Stimulated activated CD4-positive, alpha-beta T cell treated with anti-CD3 and anti-CD28 coated beads, Interleukin-1b, Interleukin-23, amount 100 ng/mL, for 1 hour (primary cell): ENCODE measurements at places on chromosomes 4 and X.

DNA sequence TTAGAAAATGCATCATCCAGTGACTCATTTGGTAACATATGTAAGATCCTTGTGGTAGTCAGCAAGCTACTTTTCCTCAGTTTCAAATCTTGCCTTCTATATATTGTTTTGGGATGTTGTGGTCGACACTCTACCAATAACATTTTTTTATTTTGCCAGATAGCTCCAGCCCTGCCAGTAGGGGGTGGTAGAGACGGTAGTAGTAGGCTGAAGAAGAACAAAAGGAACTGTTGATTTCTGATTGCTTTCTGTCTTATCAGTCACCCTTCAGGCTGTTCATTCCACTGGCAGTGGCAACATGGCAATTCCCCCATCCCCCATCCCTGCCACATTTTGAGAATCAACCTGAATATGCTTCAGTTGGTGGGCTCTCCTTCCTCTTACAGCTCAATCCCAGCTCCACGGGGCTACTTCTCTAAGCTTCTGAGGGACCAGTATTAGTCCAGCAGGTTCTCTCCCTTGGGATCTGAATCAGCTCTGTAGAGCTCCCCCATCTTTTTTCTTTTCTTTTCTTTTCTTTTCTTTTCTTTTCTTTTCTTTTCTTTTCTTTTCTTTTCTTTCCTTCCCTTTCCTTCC is 171.5 kb upstream of the VEGFC start:
- no peak for DNase-seq

- DNase-seq, result no peak
Measured at GRCh38 chr4:141004823-141005222, 128.4 kb downstream of the RNF150 start.

GRCh38 chr4:47075262-47075661 is 43.9 kb downstream of the GABRB1 start:
- DNase-seq, result no peak

- no peak for DNase-seq
Measured at GRCh38 chr4:86963697-86964096, 28.9 kb downstream of the AFF1 start.

DNA sequence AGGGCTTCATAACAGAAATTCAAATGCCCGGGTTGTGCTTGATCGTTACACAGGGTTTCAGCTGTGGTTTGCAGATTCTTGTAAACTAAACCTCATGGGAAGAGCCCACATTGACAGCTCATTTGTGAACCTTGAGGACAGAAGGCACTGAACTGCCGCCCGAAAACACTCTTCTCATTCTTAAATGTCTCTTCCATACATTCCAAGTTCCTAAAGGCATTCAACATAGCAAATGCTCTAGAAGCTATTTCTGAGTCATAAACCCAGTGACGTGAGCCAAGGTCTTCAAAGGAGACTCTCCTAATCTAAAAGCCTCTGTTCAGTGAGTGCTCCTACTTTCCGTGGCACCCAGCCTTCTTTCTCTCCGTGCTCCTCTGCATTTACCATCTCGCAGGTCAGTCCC is 737.8 kb upstream of the FRG1 start:
- DNase-seq, result no peak

- no peak for DNase-seq
Measured at GRCh38 chrX:124497386-124497785, 151.0 kb downstream of the SH2D1A start.

DNA sequence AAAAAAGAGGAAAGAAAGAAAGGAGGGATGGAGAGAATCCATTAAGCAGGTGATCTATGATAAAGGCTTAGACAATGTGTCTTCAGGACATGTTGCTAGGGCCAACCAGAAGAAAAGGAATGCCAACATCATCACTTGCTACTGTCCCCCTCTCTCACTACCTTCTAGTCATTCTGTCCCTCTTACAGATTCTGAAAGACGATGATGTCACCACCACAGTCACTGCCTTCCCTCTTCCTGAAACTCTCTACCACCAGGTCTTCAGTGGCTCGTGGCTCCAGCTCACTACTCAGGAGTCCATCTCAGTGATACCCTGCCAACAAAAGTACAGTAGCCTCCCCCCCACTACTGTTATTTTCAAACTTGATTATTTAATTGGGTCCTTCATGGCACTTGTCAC is 64.0 kb downstream of the KCNIP4 start:
- no peak for DNase-seq

- DNase-seq, result no peak
Measured at GRCh38 chr4:140906993-140907962, 151.1 kb upstream of the TBC1D9 start.

GRCh38 chrX:47683829-47684205 is 24.8 kb upstream of the UXT start:
- DNase-seq, result no peak

DNA sequence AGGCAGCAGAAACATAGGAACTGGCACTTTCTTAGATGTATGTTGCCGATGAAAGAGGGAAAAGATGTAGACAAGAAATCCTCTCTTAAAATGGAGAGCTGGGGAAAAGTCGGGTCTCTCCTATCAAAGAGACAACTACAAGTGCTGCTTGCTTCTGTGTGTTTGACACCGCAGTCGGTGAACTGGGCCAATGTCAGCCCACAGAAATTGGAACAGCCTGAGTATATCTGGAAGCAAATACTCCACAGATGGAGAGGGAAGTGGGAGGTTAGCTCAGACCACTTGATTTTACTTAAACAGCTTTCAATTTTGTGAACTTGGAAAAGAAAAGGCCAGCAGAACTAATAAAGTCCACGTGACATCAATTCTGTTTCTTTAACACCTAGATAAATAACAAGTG is 230.9 kb upstream of the FAT1 start:
- DNase-seq, result no peak

GRCh38 chr4:156771171-156771837 is 200.3 kb downstream of the PDGFC start:
- DNase-seq, result no peak
